ENCODE measurements at places on chromosomes 1 and 21.
A peak's percentile ranks its signal among the peaks of the same experiment; 100 is the strongest.

DNA sequence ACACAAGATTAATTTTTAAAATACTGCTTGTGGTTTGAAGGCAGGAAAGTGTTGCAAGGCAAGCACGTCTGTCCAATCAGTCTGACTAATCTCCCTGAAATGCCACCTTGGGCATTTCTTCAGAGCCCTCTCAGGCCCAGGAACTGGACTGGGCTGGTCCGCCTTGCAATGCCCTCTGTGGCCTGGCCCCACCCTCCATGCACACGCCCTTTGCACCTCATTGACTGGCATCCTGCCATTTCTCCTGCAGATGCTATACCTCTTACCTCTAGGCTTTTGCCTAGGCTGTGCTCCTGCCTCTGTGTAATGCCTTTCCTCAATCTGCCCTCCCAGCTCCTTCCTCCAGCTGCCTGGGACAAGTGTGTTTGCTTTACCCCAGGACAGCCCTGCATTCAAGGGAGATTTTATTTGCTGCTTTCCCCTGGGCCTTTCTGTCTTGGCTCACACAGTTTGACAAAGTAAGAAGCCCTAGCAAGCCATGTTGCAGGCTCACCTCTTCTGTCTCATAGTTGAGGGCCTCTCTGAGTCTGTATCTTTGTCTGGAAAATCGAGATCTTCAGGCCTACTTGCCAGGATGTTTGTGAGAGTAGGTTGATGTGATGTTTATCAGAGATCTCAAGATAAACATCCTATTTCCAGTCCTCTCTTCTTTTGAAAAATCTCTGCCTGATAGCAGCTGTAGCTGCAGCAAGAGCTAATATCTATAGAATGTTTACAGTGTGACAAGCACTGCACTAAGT lies 149.2 kb upstream of the JUN start:
- DNase-seq: no peak

DNA sequence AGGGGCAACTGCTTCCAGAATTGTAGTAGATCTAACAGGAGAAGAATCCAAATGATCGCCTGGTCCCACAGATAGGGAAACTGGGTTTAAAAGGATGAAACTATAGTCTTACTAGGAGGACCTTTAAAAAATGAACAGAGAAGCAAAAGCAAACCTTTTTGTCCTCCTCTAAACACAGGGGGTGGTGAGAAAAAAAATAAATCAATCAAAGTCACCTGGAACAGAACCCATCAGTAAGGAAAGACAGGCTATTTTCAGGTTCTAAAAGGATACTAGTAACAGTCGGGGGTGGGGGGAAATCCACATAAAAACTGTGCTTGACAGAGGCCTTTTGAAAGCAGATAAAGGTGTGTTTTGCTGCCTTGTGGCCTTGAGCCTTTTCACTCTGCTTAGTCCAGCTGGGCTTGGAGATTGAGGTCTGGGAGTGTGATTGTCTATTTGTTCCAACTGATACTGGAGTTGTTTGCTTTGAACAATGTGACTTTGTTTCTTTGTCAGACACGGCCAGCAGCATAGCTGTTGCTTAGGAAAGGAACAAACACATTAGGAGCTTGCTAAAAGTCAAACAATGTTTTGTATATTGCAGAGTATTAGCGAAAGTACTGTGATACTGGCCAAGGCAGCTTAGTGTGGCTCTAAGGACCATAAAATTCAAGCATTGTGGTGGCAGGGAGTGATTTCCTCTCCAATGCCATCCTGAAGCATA lies 141.1 kb upstream of the IRF2BP2 start:
- peak; percentile 59 for DNase-seq

- no peak for DNase-seq
Observed at GRCh38 chr21:43938751-43939442, 73.2 kb upstream of the TRAPPC10 start.

DNA sequence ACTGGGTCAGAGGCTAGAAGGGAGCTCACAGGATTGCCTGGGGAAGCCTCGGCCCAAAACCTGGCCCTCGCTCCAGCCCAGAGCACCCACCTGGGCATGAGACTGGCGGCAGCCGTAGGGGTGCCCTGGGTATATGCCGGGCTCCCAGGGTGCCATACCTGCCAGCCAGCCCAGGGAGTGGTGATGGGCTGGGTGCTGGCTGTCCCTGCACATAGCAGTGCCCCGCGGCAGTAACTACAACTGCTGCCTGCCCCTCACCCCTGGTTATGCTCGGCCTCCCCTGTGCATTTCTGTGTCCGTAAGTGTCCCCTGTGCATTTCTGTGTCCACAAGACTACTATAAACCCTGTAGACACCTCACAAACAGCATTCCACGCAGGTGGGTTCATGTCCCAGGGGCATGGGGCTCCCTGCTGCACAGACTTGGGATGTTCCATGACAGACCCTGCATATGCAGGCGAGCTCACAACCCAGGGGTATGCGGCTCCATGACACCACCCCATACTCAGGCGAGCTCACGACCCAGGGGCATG lies 5.8 kb upstream of the SPATC1L start:
- DNase-seq: no peak

DNA sequence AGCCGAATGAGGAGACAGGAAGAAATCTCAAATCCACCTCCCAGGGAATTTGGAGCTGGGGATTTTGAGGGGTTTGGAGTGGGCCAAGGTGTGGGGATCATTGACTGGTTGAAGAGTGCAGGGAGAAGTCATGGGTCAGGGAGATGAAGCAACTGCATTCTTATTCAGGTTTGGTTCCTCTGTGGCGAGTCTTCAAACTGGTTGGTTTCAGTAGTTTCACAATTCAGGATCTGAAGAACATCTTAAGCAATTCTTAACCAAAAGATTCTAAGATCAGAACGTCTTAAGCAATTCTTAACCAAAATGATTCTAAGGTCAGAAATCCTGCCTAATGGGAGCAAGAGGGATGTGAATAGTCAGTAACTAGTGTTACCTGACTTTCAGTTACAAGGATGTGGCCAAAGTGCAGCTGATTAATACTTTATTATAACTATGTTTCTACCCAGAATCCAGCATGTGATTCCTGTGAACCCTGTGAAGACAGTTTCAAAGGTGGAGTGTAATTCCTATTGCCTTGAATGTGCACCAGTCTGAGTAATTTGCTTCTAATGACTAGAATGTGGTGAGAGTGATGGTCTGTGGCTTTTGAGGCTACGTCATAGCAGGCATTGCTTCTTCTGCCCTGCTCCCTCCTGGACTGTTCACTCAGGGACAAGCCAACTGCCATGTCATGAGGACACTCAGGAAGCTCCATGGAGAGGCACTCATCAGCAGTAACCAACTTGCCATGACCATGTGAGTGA lies 61.2 kb downstream of the OLFML3 start:
- DNase-seq: no peak

DNA sequence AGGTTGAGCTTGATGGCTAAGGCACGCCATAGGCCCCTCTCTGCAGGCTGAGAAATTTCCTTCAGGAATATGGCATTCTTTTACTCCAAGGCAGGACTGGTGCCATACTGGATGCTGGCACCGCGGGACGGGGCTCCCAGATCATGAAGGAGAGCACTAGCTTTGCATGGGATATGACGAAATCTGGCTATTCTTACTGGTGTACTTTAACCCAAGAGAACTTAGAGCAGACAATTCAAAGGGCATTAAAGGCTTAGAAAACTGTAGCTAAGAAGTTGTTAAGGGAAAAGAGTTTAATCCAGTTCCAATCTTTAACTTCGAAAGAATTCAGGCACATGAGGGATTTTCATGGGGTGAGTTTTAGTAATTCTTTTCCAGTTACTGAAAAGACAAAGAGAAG lies 204.4 kb upstream of the ESRRG start:
- DNase-seq: no peak

DNA sequence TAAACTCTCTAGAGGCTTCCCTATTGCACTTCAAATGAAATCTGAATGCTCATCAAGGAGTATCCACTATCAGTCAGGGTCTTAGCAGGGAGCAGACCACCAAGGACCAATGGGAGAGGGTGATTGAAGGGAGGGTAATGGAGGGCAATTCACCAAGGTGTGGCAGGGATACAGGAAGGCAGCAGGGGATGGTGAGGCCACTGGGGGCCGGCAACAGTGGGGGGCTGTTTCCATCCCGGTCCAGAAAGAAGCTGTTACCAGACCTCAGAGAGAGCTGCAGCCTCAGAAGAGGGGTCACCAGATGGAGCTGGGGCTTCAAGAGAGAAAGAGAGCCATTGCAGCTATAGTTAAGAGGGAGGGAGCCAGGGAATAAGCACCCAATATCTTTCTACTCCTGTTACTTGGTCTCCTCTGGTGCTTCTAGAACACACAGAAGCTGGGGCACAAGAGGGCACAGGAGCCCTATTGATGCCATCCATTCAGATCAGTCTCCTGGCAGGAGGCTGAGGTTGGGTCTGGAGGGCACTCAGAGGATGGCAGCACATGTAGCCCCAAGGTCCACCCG lies 417.6 kb downstream of the PTPRU start:
- DNase-seq: no peak

DNA sequence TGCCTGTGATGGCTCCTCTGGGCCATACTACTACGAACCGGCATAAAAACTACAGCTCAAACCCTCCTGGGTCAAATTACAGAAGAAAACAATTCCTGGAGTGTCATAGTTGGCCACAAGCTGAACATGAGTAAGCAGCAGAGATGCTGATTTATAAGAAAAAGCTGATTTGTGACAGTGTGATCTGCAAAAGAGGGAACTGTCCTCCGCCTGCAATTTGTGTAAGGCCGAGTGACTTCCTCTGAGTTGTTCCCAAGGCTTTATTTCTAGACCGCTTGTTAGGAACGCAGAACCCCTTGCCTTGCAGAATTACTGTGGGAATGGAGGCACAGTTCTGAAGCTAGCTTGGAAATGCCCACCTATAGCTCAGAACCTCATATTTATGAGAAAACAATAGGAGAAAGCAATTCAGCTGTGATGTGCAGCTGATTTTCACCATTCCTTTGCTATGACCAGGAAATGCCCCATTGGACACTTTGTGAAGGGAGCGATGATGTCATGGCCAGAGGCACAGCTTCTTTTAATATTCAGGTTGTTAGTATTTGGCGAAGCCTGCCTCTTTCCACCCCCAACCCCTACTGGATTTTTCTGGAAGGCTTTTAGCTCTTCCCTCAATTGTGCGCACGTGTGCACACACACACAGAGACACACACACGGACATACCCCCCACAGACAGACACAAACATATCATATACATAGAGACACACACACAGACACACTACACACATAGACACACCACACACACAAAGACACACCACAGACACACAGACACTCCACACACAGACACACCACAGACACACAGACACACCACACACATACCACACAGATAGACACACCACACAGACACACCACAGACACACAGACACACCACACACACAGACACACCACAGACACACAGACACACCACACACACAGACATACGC lies 47.6 kb downstream of the IER5 start:
- no peak for DNase-seq

GRCh38 chr1:199817266-199817665 lies 210.2 kb upstream of the NR5A2 start:
- no peak for DNase-seq

DNA sequence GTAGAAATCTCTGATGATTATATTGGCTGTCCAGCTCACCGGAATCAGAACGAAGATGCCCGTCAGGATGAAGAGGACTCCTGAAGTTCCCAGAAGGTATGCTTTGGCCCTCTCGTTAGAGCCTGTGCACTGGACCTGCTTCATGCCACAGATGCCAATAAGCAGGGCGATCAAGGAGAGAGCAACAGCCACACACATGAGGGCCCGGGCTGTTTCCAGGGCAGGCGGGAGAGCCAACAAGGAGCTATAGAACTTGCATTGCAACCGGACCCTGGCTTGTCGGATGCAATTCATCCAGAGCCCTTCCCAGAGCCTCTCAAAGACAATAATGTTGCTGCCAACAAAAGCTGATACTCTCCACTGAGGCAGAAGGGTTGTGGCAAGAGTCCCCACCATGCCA lies 434 bp downstream of the CLDN17 start:
- DNase-seq: no peak

DNA sequence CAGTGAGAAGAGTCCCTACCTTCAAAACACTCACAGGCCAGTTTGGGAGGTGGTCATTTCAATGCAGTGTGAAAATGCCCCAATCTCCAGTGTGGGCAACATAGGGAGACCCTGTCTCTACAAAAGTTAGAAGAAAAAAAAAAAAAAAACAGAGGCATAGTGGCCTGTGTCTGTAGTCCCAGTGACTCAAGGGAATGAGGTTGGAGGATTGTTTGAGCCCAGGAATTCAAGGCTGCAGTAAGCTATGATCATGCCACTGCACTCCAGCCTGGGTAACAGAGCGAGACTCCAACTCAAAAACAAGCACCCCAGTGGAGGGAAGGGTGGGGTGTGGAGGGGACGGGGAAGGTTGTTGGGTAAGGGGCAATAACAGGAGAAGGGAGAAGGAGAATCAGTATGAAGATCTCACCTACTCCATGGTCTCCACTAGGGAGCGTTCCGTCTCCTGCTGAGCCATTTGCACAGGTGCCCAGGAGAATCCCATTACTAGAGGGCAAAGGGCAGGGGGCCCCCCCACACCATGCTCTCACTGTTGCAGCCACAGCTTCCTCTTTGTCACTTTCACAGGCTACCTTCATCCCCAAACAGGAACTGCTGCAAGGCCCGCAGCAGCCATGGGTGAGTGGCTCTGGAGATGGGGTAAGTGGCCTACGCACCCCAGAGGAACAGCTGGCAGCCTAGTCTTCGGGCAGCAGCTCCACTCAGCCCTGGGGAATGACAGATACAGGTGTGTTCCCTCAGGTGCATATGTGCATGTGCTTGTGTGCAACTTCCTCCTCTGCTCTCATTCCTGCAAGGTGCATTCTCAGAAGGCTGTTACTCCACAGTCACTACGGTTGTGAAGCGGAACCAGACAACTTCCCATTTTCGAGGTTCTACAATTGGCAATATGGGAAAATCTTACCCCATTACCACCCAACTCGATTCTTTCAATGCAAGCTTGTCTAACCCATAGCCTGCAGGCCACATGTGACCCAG lies 87.9 kb upstream of the LYST start:
- no peak for DNase-seq

DNA sequence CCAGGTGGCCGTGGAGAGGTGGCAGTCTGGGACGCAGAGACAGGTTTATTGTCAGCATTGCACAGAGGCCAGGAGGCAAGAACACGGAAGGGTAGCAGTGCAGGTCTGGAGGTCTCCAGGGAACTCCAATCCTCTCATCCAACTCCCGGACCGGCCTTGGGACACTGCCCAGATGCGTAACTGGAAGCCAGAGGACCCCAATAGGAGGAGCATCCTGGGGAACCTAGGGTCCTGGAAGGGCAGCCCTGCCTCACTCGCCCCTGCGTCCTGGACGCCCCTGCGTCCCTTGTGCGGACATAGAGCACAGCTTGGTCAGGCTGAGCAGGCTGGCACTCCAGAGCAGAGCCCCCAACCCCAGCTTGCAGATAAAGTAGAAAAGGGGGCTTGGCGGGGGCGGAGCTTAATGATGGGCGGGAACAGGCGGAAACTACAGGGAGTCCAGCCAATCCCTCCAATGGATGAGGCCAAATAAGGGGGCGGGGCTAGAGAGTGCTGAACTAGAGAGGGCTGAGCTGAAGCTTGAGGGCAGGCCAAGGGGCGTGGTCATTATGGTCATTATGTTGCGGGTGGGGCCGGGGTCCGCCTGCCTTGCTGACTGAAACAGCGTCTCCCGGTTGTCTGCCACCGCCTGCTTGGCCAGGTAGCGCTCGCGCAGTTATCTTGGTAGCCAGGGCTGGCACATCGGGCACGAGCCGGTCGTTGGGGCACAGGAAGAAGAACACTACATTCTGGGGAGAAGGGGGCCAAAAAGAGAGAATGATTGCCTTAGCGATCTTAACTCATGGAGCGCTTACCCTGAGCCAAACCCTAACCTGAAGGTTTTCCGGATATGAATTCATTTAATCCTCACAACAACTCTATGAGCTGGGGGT lies 3.7 kb upstream of the ARHGEF19 start:
- peak; percentile 24 for DNase-seq

GRCh38 chr1:41915786-41916571 lies 2.7 kb downstream of the HIVEP3 start:
- peak; percentile 55 for DNase-seq

Data from COR-L47 (cell line).